SK-MEL-5 (cell line): ENCODE measurements at places on chromosomes 4 and X. TPM values are rescaled to one million over a fixed set of nuclear protein-coding genes. Genes with fewer than 3 reads are reported as not detected.
A peak's percentile ranks its signal among the peaks of the same experiment; 100 is the strongest.

- peak; percentile 82 for DNase-seq
Observed at GRCh38 chr4:20395160-20395773, 143.6 kb downstream of the SLIT2 start.

DNA sequence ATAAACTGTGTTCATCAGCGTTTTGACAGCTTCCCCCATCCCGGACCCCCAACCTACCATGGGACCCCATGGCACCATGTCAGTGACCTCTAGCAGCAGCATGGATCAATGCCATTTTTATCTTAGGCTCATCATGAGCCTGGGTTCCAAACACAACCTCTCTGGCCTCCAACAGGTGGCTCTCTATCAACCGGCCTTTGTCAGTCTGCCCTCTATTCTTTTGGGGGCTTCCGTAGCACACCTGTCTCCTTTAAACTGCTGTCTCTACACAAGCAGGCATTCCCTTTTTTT, 721 bp upstream of the TMEM150C start:
- DNase-seq, result no peak

DNA sequence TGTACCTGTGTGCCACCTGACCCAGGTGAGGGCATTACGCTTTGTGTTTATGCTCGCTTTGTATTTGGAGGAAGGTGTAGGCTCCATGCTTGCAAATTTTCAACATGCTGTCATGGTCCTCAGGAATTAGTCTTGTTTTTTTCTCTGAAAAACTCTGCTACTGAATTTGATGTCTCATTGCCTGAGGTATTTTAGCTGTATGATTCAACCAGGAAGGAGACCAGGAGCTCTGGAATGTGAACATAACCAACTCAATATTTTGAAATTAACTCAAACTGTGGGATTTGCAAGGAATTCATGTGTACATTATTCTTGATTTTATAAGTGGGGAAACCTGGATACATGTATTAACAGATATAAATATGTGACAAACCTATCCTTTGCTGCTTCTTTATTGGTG, 134.1 kb downstream of the SLC4A4 start:
- DNase-seq, result no peak

DNA sequence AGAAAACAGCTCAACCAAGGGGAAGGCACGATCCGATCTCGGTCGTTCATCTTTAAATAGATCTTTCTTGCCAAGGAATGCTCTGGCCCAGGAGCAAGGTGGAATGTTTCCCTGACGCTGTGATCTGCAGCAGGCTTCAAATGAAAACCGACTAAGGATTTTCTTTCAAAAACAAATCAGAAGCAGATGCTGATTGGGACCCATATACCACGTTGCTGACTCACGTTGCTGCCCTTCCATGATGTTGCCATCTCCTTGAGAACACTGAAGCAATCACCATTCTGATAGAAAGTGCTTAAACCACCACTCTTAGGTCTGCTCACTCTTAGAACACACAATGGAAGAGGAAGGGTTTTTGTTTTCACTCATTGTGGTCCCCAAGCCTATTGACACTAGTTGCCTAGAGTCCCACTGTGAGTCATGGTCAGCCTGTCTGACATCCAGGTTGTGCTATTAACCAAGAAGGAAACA, 26.1 kb downstream of the LAMTOR3 start:
- DNase-seq, result no peak

DNA sequence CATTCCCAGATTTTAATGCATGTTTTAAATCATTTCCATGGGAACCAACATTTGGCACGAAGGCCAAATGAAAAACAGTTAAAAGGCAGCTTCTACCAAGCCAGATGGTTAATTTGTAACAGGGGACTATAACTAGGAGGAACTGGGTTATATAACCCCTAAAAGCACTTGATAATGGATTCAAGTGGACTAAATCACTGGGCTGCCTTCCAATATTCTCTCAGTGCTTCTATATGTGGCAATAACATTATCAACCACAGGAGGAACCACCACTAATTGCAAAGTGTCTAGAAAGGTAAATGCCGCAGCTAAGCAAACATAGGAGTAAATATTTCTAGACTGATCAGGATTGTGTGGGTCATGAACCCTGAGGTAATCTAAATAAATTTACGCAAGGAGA, 391.5 kb downstream of the UBE2NL start:
- no peak for DNase-seq

DNA sequence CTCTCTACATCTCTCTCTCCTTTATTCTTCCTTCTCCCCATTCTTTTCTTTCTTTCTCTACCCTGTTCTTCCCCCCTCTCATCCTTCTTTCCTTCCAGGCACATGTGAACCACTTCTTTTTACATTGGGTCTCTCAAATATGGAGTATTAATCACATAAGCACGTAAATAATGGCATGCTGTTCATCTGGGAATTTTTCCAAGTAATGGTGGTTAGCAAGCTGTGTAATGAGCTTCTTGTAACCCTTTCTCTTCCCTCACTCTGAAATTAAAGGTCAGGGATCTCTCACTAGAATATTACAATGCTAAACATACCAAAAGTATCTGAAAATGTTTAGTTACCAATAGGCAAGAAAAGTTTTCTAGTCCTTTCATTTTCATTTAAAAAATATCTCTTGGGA, 239.9 kb upstream of the TEX13A start:
- peak; percentile 11 for DNase-seq

DNA sequence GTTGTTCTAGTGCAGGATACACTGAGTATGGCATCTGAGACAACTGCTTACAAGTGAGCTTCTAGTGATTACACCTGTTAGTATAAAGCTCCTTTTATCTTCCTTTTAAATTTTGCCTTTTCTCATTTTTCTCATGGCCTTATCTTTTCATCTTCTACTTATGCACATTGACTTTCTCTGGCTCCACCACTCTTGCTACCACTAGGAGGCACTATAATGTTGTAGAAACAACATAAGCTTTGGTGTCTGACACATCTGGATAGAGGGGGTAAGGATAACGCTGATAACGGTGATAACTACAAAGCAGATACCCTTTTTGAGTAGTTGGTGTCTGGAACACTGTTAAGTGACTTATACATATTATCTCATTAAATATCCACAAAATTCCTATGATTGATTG, 187.4 kb upstream of the TEX13C start:
- peak; percentile 63 for DNase-seq

- no peak for DNase-seq
Observed at GRCh38 chr4:8699479-8700145, 107.0 kb downstream of the CPZ start.

GRCh38 chr4:1945912-1946311, 62.9 kb downstream of the NELFA start:
- DNase-seq, result no peak

GRCh38 chr4:31748382-31748781, 1028.2 kb downstream of the PCDH7 start:
- peak; percentile 6 for DNase-seq

DNA sequence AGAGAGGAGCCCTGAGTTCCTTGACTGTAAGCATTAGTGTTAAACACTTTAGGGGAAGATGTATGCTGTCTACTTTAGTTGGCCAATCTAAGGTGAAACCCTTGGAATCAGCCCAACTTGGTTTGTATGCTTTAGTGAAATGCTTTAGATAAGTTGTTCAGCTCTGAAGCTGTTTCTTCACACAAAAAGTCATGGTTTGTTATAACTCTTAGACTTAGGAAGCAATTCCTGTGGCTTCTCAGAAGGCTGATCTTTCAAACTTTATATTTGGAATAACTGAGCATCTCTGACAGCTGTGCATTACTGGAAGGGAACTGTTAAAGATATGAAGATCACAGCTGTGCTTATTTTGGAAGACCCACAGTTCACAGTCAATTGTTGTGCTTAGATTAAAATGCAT, 714.1 kb downstream of the FAT4 start:
- no peak for DNase-seq

DNA sequence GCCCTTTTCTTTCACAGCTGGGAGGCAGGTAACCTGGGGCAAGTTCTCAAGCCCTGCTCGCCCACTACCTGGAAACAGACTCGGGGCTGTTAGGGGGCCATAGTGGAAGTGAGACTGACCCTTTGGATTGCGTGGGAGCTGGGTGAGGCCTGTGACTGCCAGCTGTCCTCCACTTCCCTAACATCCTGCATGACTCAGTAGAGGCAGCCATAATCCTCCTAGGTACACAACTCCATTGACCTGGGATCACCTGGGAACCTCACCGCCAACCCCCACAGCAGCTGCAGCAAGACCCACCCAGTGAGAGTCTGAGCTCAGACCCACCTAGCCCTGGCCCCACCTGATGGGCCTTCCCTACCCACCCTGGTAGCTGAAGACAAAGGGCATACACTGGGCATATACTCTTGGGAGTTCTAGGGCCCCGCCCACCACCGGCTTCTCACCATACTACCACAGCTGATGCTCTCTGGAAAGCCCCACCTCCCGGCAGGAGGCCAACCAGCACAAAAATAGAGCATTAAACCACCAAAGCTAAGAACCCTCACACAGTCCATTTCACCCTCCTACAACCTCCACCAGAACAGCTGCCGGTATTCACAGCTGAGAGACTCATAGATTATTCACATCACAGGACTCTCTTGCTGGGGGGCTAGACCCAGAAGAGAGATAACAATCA, 61.1 kb upstream of the DCTD start:
- no peak for DNase-seq

DNA sequence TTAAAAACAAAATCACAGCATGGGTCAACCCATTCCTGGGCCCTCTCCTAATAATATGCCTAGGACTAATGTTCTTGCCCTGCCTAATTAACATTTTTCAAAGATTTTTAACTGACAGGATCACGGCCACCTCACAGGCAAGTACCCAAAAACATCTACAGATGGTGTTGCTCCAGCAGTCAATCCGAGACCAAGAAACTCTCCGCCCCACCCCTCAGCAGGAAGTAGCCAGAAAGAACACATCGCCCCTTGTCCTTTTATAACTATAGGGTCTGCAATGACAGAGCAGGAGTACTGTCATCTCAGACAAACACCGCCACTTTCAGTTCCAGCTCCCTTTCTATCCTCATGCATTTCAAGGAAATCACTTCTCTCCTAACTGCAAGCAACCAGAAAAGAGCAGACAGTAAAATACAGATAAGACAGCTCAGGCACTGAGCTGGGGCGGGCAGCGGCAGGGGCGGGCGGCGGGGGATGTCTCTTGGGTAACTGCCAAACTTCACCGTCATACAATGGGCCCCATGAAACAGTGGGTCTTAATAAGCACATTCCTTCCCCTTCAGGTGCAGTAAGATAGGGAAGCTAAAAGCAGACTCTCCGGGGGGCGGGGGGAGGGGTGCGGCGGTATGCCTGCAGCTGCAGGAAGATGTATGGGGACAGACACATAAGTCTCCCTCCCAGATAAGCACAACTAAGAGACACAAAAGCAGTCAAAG, 67.4 kb downstream of the ZNF182 start:
- DNase-seq, result no peak

DNA sequence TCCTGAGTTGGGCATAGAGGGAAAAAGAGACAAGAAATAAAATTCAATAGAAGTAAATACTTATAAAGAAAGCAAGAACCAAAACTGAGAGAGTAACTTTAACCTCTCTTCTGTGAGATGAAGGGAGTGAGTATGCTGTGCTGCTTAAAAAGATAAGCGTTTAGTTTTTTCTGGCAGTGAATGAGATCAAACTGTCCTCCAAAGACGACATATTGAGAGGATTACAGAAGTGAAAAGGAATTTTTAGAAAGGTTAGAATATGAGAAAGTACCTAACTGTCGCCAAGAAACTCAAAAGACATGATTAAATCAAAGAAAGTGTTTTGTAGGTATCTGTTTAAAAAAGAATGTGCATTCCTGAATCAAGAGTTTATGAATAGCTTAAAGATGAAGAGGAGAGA, 16.0 kb downstream of the GAB1 start:
- no peak for DNase-seq

DNA sequence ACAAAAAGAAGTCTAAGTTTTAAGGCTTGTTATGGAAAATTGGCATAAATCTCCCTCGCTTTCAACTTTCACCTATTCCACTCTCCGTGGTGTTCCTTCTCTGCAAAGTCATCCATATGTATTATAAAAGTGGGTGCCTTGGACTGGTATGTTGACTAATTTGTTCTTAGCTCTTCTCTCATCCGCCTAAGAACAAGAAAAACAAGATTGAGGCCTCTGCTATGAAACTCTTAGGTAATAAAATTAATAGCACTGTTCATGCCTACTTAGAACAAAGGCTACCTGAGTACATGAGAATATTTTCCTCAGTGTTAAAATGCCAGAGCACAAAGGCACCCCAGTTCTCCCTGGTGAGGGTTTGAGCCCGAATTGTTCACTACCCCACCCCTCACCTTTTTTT, 1.3 kb downstream of the CNGA1 start:
- no peak for DNase-seq

DNA sequence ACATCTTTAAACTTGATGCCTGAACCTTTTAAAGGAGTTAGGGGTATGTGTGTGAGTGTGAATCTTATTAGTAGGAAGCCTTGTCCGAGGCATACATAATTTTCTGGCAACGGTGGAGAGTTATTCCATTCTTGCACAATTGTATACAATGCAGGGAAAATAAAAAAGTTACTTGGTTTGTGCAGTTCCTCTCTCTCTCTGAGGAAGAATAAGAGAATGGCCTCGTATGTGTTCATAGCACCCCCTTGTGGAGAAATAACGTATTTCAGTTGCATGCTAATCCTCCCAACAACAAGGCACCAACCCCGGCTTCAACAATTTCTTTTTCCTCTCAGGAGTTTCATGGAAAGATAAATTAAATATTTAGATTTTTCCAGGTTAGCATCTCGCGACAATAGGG, 33.7 kb upstream of the FGF13 start:
- DNase-seq, result peak; percentile 65

- DNase-seq, result no peak
Observed at GRCh38 chr4:139774759-139775487, 109.3 kb downstream of the MGST2 start.

DNA sequence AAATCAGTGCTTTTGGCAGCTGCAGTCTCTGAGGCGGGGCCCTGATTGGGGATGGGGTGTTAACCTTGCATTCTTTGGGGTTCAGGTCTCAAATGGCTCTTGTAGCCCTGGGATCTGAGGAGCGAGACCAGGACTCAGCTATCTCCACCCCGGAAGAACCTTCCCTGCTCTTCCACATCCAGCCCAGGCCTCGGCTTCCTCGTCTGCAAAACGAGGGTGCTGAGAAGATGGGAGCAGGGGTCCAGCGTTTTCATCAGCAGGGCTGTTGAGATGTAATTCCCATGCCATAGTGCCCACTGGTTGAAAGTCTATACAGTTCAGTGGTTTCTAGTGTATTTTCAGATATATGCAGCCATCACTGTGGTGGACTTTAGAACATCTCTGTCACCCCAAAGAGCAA, 34.6 kb upstream of the WFS1 start:
- no peak for DNase-seq

GRCh38 chr4:172628263-172628662, 540.3 kb upstream of the GALNT7 start:
- no peak for DNase-seq

GRCh38 chr4:5398056-5398455, 310.3 kb downstream of the EVC2 start:
- no peak for DNase-seq

REPS2 gene
- 1.1 and 1.6 TPM in 2 replicates for total RNA-seq

YIPF7 gene
- total RNA-seq, result not detected in 2 replicates

PABPC1L2B gene
- total RNA-seq, result not detected in 2 replicates

ADAMTS3 gene
- total RNA-seq, result 2.5 and 3.2 TPM in 2 replicates

CT45A5 gene
- 35.2 and 41.3 TPM in 2 replicates for total RNA-seq

INPP4B gene
- total RNA-seq, result 150 and 161 TPM in 2 replicates

FRAS1 gene
- 0.19 and 0.24 TPM in 2 replicates for total RNA-seq

CSN1S1 gene
- total RNA-seq, result not detected in 2 replicates
